Stimulated activated CD4-positive, alpha-beta T cell treated with anti-CD3 and anti-CD28 coated beads, Interleukin-15, amount 100 ng/mL, for 1 hour (primary cell): ENCODE measurements at places on chromosomes 6 and 20.
A peak's percentile ranks its signal among the peaks of the same experiment; 100 is the strongest.

DNA sequence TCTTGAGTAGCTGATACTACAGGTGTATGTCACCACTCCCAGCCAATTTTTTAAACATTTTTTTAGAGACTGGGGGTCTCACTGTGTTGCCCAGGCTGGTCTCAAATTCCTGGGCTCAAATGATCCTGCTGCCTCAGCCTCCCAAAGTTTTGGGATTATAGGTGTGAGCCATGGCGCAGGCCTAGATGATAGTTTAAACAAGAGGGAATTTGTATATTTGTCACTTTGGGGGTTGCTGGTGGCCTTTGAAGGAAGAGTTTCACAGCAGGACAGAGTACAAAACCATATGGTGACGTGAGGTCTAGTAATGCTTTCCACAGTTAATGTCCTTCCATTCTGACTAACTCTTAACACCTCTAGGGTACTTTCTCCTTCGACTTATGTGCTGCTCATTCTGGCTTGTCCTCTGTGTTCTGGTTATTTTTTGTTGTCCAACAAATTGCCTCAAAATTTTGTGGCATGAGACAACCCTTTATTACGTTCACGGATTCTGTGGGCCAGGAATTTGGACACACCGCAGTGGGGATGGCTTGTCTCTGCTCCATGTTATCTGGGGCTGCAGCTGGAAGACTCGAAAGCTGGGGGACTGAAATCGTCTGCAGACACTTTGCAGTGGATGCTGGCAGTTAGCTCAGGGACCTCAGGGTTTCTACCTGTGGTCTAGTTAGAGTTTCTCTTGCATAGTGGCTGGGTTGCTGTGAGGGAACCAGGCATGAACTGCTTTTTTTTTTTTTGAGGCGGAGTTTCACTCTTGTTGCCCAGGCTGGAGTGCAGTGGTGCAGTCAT lies 23.0 kb upstream of the IER3 start:
- no peak for DNase-seq

- no peak for DNase-seq
Observed at GRCh38 chr6:9659848-9660247, 755.0 kb downstream of the TFAP2A start.

DNA sequence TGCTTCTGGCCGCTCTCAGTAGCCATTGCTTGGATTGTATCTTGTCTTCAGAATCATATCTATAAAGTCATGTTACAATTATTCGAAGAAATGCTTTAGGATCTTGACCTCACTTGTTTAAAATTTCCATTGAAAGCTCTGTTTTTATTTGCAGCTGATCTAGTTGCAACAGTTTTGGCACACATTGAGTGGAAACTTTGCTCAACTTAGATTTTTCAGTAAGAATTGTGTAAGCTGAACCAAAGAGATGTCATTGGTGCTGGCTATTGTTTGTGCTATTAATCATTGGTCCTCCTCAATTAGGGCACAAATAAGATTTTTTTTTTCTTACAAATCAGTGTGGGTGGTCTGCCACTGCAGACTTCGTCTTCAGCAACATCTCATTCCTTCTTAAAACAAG lies 649.2 kb downstream of the MMUT start:
- DNase-seq, result no peak

DNA sequence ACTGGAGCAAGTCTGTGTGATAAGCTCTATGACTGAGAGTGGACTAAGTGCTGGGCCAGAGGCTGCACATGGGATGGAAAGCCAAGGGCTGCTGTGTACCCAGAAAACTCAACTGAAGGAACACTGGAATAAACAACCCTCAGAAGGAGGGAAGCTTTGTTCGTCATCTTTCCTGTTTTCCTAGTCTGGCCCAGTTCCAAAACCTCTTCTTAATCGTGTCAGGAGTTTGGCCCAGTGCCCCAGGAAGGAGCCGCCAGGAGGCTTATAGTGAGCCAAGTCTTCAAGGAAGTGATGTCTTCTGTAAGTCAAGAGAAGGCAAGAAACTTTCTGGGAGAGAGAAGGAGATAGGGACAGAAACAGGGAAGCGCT lies 23.3 kb upstream of the TOP1 start:
- no peak for DNase-seq

- no peak for DNase-seq
Observed at GRCh38 chr20:460707-461106, 1.6 kb downstream of the TBC1D20 start.

GRCh38 chr6:63732336-63732735 lies 96.7 kb downstream of the PHF3 start:
- no peak for DNase-seq

DNA sequence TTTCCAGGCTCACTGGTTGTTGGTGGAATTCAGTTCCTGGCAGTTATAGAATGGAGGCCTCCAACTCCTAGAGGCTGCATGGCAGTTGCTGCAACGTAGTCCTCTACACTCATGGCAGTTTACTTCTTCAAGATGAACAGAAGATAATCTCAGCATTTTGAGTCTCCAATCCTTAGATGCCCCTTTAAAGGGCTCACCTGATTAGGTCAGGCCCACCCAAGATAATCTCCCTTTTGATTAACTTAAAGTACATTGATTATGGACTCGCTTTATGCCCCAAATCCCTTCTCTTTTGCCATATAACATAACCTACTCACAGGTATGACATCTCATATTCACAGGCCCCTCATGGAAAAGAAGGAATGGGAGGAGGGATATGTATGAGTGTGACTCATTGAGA lies 76.4 kb downstream of the ZNF133 start:
- no peak for DNase-seq

DNA sequence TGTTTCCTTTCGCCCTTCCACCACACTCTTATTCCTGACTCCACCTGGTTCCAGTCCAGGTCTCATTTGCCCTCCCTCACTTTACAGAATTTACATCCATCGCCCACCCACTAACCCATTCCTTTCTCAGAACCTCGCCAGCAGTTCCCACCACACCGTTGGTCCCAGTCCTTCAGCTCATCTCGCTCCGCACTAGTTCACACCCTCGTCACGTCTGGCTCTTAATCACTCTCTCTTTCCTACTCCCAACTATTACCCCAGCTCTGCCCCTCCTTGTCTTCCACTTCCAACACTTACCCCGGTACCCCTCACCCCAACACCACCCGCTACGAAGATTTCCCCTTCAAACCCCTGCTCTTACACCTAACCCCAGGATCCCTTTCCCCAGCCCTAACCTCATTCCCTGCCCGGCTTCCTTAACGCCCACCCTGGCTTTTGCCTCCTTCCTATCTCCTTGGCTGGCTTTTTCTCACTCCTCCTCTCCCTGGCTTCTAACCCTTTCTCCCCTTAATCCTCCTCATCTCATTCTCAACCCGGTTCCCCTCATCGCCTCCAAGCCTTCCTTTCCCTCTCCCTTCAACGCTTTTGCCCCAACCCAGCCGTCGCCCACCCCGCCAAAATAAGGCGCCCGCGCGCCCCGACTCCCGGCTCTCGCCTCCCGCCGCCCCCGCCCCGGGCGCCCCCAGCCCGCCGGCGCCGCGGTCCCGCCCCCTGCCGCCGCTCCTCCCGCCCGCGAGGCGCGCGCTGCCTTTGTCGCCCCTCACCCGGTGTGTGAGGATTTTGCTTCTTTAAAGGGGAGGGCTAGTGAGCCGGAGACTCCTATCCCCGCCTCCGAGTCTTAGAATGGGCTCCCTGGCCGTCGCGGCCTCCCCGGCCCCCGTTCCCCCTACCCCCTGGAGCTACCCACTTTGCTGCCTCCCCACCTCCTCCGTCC lies 542 bp downstream of the USP49 start:
- DNase-seq, result no peak

GRCh38 chr6:141618180-141618581 lies 514.5 kb upstream of the GJE1 start:
- DNase-seq, result no peak

DNA sequence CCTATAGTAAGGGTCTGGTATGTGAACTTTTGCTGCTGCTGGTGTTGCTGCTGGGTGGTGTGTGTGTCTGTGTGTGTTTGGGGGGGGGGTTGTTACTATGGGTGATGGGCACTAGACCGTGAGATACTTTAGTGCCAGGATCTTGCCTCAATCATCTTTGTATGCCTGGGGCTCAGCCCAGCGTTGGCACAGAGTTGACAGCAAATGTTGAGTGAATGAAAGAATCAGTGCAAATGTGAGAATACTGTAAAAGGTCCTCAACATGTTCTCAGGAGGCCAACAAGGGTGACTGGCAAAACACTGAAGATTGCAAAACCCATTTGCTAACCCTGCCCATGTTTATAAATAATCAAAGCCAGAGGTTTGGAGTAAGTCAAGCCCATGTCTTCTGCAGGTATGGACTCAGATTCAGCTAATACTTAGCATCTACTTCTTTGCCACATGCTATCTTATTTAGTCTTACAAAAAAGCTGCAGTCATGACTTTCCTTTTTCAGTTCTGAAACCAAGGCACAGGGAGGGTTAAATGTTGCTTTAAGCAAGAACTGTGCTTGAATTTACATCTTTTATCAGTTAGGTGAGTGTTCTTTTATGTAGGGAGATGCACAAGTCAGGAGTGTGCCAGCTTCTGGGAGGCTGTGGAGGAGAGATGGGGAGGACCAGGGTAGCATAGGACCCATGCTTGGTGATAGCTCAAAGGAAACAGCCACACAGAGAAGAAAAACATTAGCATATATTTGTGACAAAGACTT lies 125.3 kb upstream of the SPACA1 start:
- no peak for DNase-seq

GRCh38 chr6:121858310-121858709 lies 422.9 kb downstream of the GJA1 start:
- no peak for DNase-seq

DNA sequence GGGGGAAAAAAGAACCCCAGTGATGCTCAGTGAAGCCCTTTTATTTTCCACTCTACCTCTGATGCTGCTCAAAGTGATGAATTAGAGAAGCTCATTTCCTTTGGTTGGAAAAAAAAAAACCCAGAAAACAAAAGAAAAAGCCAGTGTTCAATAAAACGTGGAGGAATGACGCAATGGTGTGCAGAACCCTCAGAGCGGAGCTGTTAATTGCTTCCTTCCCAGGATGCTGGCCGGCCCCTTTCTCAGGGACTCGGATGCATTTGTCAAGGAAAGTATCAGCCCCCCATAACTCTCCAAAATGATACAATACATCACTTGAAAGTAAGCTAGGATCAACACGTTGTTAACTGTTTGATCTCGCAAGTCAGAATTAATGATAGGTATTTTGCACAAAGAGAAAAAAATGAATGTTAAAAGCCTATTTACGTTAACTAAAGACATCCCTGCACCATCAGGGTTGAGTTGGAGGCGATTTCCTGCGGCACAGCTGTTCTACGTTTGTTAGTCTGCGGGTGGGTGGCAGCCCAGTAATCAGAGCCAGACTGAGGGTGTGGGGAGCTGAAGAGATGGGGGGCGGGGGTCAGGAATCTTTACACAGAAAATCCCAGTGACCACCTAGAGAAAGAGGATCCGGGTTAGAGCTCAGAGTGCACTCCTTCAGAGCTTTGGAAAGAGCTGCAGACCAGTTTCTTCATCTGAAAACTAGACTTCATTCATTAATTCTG lies 132.4 kb downstream of the BMP7 start:
- no peak for DNase-seq

- peak; percentile 17 for DNase-seq
Observed at GRCh38 chr6:14743474-14744211, 502.2 kb upstream of the JARID2 start.

GRCh38 chr6:157203764-157204163 lies 119.6 kb downstream of the TMEM242 start:
- DNase-seq, result no peak

DNA sequence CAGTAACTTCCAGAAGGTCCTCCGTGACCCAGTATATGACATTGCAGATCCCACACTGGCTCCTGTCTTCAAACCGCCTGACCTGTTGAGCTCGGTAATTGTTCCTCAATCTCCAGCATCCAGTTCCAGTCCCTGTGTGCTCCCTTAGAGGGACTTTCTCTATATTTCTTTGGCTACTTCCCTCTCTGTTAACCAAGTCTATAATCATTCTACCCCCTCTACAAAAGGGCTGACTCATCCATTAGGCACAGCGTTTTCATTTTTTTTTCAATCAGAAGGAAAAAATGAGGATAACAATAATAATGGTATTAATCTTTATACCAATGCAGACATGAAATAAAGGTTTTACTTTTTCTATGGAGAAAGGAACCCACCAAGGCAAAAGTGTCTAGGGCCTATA lies 69.3 kb downstream of the FAM229B start:
- no peak for DNase-seq

GRCh38 chr20:19915111-19915798 lies 101.9 kb upstream of the NAA20 start:
- DNase-seq, result no peak

GRCh38 chr6:168574699-168575195 lies 133.8 kb downstream of the SMOC2 start:
- no peak for DNase-seq

GRCh38 chr6:35557239-35557638 lies 44.5 kb upstream of the TULP1 start:
- no peak for DNase-seq

DNA sequence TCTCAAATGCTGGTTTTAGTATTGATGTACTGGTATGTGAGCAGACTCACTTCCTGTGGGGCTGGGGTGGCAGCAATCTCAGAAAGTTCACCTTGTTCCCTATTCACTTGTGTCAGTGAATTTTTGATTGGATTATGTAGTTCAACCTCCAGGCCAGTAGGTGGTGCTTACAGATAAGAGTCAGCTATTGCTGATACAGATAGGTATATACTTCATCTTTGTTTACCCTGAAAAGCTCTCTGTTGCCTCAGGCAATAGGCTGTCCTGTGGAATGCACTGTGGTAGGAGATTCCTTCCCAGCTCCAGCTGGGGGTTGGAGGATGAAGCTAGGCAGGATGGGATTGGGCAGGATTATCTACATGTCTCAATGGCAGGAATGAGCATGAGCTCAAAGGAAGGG lies 851.2 kb upstream of the EYS start:
- DNase-seq, result no peak

DNA sequence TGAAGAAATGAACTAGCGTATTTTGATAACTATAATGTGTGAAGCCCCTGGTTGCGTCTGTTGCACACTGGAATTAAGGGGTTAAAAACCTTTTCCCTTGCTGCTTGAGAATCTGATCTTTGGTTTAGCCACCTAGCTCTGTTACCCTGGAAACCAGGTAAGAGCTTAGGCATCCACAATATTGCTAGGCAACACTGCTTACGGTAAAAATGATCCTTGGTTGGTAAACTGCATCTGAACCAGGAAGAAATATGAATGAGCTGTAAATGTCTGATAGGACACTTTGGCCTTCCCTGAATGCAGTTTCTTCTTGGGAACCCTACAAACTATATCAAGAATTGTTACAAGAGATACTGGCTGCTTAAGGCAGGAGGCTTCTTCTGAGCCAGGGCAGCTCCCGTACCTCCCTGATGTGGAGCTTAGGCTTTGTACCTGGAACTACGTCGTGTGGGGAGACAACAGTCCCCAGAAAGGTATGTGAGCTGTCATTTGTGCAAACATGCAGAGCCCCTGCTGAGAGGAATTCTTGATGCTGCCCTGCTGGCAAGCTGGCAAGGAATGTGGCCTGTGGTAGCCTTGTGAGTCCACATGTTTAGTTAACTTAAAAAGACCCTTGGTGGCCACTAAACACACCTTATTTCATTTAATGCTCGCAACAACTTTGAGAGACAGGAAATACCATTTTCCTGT lies 18.4 kb downstream of the UBE3D start:
- DNase-seq, result no peak

- DNase-seq, result no peak
Observed at GRCh38 chr20:32639284-32639683, 34.5 kb downstream of the C20orf203 start.

- no peak for DNase-seq
Observed at GRCh38 chr6:45880676-45881075, 135.0 kb downstream of the CLIC5 start.

GRCh38 chr6:7088076-7088742 lies 19.6 kb upstream of the RREB1 start:
- no peak for DNase-seq
